ENCODE measurements at places on chromosomes 5 and 9. TPM values are rescaled to one million over a fixed set of nuclear protein-coding genes. Genes with fewer than 3 reads are reported as not detected.

ADCY2 gene
- 14.0 TPM for polyA plus RNA-seq

TAF7 gene
- polyA plus RNA-seq, result 135 TPM

SHOC1 gene
- 0.61 TPM for polyA plus RNA-seq

FAF2 gene
- polyA plus RNA-seq, result 50.9 TPM

LRRC70 gene
- polyA plus RNA-seq, result 10.3 TPM

FBLL1 gene
- polyA plus RNA-seq, result 0.37 TPM

DNAJC18 gene
- 30.3 TPM for polyA plus RNA-seq

PCDHGB2 gene
- 4.6 TPM for polyA plus RNA-seq

STPG3 gene
- polyA plus RNA-seq, result 0.69 TPM

GRXCR2 gene
- polyA plus RNA-seq, result not detected

NDUFA8 gene
- 47.7 TPM for polyA plus RNA-seq

MAML1 gene
- polyA plus RNA-seq, result 47.3 TPM

FKTN gene
- 29.9 TPM for polyA plus RNA-seq

ZNG1A gene
- 68.5 TPM for polyA plus RNA-seq

SPATA31C1 gene
- 0.07 TPM for polyA plus RNA-seq

FIBCD1 gene
- polyA plus RNA-seq, result 1.5 TPM

SEMA6A gene
- 39.3 TPM for polyA plus RNA-seq

PCDHGA9 gene
- 5.3 TPM for polyA plus RNA-seq

PFDN1 gene
- polyA plus RNA-seq, result 98.9 TPM

OR1J2 gene
- not detected for polyA plus RNA-seq

SIT1 gene
- 0.29 TPM for polyA plus RNA-seq

GADD45G gene
- 5.4 TPM for polyA plus RNA-seq

GPR21 gene
- polyA plus RNA-seq, result not detected

OR2V1 gene
- not detected for polyA plus RNA-seq

SLC2A8 gene
- polyA plus RNA-seq, result 20.7 TPM

IFNK gene
- polyA plus RNA-seq, result not detected

TICAM2 gene
- polyA plus RNA-seq, result 7.9 TPM

TPPP gene
- polyA plus RNA-seq, result 10.0 TPM

GPR150 gene
- polyA plus RNA-seq, result not detected

SH3GL2 gene
- 5.2 TPM for polyA plus RNA-seq

TTLL11 gene
- polyA plus RNA-seq, result 8.4 TPM

FOXD4L3 gene
- polyA plus RNA-seq, result 0.17 TPM

SV2C gene
- polyA plus RNA-seq, result 0.40 TPM

SPINK7 gene
- polyA plus RNA-seq, result 0.66 TPM

NRG2 gene
- 10.6 TPM for polyA plus RNA-seq

PCDHGA8 gene
- polyA plus RNA-seq, result 0.38 TPM

SPINK4 gene
- not detected for polyA plus RNA-seq

CLIC3 gene
- polyA plus RNA-seq, result 39.5 TPM

ATOSB gene
- 14.1 TPM for polyA plus RNA-seq

ZNF300 gene
- polyA plus RNA-seq, result 26.2 TPM

FOXD4L5 gene
- 0.40 TPM for polyA plus RNA-seq

PPP1R2B gene
- 0.14 TPM for polyA plus RNA-seq

SAPCD2 gene
- polyA plus RNA-seq, result 9.4 TPM
